ENCODE measurements at places on chromosomes 3 and 15.

DNA sequence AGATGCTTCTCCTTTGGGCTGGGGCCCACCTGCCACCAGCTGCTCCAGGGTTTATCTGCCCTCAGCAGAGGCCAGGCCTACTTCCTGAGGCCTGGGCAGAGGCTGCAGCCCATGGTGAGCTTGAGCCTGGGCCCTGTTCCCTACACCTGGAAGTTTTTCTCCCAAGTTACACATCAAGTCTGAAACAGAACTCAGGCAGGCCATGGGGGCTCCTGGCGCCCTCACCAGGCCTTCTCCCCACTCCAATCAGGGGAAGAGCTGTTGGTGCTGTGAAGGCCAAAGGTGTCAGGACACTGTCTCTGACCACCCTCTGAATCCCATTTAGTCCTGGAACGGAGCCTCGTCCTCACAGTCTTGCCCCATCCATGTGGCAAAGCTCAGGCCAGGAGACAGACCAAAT, 7.3 kb downstream of the VWA5B2 start:
- no peak for DNase-seq

DNA sequence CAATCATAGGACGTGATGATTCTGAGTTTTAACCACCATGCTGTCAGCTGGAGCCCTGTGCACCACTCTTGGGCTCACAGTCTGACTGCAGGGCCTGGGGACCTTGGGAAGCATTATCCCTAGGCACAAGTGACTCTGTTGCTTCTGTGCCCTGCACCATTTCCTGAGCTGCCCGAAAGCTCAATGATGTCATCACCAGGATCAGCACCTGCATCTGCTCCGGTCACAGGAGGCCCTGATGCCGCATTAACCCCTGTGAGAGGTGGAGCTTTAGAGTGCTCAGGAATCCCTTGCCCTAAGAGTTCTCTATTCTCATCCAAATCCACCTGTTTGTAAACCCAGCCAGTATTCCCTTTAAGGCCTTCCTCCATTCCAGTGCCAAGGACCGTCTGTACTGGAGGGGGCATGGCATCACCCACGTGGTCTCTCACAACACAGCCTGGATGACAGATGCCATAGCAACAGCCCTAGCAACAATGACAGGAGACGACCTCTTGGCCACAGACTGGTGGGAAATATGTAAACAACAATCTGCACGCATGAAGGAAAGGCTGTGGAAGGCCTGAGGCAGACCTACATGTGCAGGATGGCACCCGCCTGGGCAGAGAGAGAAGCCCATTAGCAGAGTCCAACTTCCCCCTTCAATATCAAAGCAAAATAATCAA, 37.9 kb downstream of the NTRK3 start:
- no peak for DNase-seq

DNA sequence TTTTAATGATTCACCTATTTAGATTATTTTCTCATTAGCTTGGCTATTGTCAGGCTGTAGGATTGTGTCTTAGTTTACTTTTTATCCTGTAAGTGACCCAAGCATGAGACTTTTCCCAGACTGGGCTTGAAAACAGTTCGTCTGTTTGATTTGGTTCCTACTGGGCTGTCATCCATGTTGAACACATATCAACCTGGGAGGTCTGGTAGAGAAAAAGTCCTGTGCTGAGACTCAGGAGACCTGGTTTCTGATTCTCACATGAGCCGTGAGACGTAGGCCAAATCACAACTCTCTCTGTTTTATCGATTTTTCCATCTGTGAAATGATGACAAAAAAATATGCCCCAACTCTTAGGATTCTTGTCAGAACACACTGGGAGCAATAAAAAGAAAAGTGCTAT, 98.8 kb upstream of the GALNT15 start:
- DNase-seq, result no peak

DNA sequence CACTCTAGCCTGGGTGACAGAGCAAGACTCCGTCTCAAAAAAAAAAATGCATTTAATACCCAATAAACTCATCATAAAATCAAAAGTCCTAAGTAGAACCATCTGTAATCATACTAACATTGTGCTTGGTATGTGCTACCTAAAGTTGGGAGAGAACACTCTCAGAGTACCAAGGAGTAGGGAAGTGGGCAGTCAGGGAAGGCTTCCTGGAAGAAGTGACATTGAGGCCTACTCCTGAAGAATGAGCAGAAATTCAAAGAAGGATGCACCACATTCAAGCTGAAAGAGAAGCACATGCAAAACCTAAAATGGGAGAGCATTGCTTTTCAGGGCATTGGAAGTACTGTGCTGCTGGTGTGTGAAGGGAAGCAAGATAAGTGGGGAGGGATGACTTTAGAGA, 54.1 kb downstream of the TLE3 start:
- DNase-seq, result no peak

DNA sequence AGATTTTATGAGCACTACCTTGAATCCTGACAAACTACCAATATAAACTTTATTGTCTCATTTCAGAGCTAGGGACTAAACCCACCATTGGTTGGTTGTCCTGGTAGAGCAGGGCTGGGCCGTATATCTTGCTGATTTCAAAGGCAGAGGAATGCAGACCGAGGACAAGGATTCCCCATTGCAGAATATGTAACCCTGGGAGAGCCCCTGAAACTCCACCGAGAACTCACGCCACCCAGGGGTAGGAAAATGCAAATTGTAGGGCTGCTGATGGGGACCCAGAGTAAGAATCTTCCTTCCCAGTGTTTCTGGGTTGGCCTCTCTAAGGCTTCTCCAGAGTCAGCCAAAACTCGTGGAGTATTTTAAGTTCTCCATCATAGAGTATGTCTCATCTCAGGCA, 235.3 kb downstream of the ABHD5 start:
- DNase-seq, result no peak

DNA sequence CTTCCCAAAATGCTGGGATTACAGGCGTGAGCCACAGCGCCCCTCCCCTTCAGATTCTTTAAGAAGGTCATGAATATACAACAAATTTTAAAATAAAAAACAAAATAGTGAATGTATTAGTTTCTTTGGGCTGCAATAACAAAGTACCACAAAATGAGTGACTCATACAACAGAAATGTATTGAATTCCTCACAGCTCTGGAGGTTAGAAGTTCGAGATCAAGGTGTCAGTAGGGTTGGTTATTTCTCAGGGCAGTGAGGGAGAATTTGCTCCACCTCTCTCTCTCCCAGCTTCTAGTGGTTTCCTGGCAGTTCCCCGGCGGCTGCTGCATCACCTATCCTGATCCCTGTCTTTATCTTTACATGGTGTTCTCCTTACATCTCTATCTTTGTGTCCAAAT, 804.0 kb downstream of the ROBO1 start:
- DNase-seq, result no peak

GRCh38 chr15:74122403-74123130, 7.8 kb upstream of the ISLR2 start:
- no peak for DNase-seq

DNA sequence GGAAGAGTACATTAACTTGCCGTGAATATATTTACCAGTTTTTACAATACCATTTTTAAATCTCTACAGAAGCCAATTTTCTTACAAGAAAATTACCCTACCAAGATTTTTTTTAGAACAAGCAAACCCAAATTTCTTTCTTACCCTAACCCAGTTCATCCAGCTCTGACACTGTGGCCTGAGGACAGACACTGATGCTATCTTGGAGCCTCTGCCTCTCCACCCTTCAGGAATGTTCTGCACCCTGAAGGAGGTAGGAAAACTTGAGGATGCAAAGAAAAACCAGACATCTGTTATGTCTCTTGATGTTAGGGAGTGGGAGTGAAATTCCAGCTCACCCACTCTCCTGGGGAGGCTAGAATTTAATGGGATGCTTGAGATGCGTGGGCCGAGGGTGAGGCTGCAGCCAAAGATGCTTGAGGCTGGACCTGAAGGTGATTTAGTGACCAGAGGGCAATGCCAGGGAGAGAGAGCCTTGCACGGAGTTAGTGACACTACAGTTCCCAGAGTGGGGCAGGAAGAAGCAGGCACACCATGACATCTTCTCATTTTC, 69.9 kb downstream of the LIPC start:
- no peak for DNase-seq

DNA sequence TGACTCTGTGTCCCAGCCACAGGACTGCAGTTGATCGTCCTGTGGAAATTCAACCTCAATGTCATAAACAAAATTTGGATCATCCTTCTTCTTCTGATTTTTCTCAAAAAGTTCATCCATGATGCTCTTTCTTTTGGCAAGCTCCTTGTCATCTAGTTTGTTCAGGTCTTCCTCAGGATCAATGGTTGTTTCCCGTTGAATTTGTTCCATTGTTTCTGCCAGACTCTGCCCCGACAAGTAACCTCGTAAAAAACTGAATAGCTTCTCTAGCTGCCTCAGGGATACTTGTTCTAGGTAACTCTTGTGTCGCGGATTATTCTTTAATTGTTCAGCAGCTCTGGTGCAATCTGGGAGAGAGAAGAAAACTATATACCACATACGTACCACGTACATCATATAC, 4.5 kb downstream of the CEP19 start:
- DNase-seq, result no peak

GRCh38 chr15:65101411-65101890, 13.5 kb downstream of the UBAP1L start:
- DNase-seq, result peak; percentile 80

- DNase-seq, result no peak
Observed at GRCh38 chr3:126961791-126962461, 21.0 kb upstream of the PLXNA1 start.

DNA sequence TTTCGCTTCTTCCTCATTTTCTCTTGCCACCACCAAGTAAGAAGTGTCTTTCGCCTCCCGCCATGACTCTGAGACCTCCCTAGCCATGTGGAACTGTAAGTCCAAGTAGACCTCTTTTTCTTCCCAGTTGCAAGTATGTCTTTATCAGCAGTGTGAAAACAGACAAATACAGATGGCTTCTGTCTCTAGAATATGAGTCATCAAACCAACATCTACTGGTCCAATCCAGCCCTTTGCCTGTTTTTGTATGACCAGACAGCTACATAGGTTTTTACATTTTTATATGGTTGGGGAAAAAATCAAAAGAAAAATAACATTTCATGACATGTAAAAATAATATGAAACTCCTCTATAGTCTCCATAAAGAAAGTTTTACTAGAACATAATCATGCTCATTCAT, 118.7 kb upstream of the PTPRG start:
- DNase-seq, result no peak

- no peak for DNase-seq
Observed at GRCh38 chr15:73436613-73437012, 6.4 kb upstream of the REC114 start.

DNA sequence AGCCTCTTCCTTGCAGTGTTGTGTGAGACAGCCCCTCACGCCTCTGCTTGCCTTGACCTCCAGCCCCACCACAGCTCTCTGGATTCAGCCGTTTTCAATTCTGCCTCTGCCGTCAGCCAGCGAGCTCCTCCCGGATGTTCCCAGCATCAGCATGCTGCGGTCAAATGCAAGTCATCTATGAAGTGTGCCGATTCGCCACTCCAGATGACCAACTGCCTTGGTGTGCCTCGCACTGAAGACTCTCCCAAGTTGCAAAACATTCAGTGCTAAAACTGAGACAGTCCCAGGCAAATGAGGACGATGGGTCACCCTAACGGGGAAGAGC, 30.6 kb upstream of the RASA2 start:
- DNase-seq, result no peak

- no peak for DNase-seq
Observed at GRCh38 chr3:160157321-160157720, 67.9 kb upstream of the C3orf80 start.

DNA sequence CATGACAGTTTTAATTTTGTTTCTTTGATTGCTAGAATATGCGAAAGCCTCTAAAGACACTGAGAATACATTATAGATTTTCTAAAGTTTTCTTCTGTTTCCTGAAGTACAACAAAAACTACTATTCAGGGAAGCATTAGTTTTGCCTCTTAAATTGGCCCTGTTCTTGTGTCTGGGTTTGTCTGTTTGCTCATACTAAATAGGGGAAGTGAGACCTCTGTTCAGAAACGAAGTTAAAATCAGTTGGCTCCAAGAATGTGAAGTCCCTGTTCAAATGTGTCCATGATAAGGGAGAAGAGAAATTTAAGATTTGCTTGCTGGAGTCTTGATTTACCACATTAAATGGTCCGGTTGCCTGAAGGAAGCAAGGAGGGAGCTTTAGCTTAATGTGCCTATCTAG, 327.3 kb upstream of the GBE1 start:
- no peak for DNase-seq

DNA sequence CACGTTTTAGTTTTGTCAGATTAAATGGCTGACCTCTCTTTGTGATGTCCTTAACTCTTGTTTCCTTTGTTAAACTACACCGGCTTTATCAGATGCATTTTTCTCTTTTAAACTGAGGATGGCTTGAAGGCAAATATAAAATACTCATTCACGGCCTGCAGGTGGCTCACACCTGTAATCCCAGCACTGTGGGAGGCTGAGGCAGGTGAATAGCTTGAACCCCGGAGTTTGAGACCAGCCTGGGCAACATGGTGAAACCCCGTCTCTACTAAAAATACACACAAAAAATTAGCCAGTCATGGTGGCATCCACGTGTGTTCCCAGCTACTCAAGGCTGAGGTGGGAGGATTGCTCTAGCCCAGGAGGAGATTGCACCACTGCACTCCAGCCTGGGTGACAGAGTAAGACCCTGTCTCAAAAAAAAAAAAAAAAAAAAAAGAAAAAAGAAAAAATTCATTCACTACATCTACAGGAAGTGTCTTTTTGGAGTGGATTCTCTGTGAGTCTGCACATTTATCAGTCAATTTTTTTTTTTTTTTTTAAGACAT, 34.7 kb upstream of the SACM1L start:
- DNase-seq, result no peak

GRCh38 chr3:53821631-53822121, 24.5 kb downstream of the CHDH start:
- DNase-seq, result no peak

GRCh38 chr15:62150445-62150844, 14.6 kb downstream of the C2CD4B start:
- DNase-seq, result no peak

DNA sequence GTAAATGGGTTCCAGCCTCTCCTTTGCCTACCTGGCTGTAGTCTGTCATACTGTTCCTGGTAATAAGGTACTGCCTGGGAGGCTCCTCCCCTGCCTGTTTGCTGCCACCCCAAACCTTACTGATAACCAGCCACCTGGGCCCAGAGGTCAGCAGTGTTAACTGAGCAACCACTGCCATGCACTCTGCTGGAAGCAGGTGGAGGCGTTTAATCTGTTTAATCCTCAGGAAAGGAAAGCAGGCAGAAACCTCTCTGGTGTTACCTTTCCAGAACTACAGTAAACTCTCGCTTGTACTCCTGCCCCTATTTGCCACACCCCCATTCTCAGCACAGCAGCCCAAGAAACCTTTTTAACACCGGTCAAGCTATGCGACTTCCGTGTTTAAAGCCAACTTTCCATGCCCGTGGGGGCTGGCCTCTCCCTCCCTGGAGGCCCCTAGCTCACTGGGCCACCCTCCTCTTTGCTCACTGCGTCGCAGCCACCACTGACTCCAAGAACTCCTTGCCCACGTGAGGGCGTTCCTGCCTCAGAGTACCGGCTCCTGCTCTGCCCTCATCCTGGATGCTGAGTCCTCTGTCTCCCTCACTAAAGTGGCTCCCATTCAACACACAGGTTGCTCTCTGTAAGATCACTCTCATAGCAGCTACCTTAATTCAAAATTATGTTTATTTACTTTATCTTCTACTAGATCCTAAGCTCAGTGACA, 8.3 kb downstream of the BDH1 start:
- DNase-seq, result no peak

GRCh38 chr3:111012388-111013248, 59.0 kb upstream of the NECTIN3 start:
- no peak for DNase-seq

Data from umbilical cord (tissue), 2 donors.